ENCODE measurements at places on chromosomes 1 and 21. TPM values are rescaled to one million over a fixed set of nuclear protein-coding genes. Genes with fewer than 3 reads are reported as not detected.

Gene SLC30A2
- 5.8 TPM for polyA plus RNA-seq

Gene SLC25A34
- polyA plus RNA-seq: 5.7 TPM

Gene CLIC6
- polyA plus RNA-seq: 1.7 TPM

Gene DEPDC1
- polyA plus RNA-seq: 13.8 TPM

Gene FGR
- polyA plus RNA-seq: 2.0 TPM

Gene NTMT2
- polyA plus RNA-seq: not detected

Gene CLEC20A
- polyA plus RNA-seq: 0.33 TPM

Gene VCAM1
- polyA plus RNA-seq: 44.6 TPM

Gene HLX
- 12.0 TPM for polyA plus RNA-seq

DNA sequence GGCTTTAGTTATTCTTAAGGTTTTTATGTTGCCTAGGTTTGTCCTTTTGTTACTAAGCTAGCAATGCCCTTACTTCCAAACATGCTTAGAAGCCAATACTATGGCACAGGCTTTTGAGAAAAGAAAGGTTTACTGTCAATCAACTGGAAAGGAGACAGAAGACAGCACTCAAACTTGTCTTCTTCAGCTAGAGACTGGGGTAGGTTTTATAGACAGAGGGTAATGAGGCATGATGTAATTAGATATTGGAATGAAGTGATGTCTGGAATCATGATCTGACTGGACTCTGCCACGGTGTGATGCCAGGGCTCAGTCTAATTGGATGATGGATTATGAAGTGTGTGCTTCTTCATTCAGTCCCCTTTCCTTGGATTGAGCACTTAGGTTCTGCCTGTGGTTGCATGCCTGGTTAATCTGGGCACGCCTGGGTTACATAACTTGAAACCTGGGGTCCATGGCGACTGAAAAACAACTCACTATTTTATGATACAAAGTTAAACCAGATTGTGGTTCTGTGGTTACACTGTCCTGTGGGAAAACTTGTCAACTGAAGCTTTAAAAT is 625.8 kb downstream of the BRINP3 start:
- no peak for DNase-seq

GRCh38 chr1:60510162-60510561 is 436.6 kb upstream of the C1orf87 start:
- no peak for DNase-seq

- DNase-seq: no peak
These were observed 252.0 kb downstream of the RHOU start for GRCh38 chr1:228987286-228987685.

DNA sequence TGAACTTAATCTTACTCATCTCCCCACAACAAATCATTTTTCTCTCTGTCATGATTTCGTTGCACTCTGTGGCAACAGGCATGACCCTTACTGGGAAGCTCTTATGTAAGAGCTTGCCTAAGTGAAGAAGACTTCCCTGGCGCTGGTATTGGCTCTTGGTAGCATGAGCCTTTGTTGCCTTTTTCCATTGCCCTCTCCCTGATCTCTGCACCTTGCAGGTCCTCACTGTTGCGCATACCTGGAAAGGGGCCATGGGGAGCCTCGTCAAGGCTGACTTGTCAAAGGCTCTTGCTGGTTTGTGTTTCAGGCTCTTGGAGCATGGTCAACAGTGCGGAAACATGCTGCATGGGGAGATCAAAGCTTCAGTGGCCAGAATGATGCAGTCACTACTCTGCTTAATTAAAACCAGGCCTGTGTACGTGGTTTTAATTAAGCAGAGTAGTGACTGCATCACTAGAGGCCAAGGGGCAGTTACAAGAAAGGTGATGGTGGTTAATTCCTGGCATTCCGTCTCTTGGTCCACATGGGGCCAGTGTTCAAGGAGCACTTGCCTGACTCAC is 141.3 kb downstream of the SPATA46 start:
- DNase-seq: peak; percentile 75

DNA sequence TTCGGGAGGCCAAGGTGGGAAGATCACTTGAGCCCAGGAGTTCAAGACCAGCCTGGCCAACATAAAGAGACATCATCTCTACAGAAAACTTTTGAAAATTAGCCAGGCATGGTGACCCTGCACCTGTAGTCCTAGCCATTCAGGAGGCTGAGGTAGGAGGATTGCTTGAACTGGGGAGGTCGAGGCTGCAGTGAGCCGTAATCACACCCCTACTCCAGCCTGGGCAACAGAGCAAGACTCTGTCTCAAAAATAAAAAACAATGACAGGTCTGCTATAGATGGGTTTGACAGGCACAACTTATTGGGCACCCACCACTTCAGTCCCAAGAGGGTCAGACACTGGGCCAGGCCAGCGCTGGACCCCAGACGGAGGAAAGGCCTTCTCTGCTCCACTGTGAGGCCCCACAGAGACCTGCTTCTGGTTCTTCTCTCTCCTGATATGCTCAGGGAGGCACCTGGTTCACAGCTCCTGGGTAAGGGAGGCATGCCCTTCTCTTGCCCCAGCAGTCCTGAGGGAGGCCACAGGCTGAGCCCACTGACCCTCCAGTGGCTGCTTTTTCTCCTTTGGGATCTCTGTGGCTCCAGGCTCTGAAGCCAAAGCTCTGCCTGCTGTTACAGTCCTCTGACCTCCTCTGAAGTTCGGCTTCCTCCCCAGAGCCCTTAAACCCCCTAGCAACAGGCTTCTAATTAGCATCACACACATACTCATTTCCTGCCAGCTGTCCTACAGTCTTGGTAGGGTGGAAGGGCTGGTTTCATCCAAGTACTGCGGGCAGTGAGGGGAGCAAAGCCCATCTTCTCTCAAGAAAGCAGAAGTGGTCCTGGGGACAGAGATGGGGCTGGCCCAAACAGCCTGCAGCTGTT is 14.4 kb downstream of the S100A16 start:
- DNase-seq: no peak

GRCh38 chr1:17648457-17649145 is 106.5 kb upstream of the ACTL8 start:
- DNase-seq: no peak

DNA sequence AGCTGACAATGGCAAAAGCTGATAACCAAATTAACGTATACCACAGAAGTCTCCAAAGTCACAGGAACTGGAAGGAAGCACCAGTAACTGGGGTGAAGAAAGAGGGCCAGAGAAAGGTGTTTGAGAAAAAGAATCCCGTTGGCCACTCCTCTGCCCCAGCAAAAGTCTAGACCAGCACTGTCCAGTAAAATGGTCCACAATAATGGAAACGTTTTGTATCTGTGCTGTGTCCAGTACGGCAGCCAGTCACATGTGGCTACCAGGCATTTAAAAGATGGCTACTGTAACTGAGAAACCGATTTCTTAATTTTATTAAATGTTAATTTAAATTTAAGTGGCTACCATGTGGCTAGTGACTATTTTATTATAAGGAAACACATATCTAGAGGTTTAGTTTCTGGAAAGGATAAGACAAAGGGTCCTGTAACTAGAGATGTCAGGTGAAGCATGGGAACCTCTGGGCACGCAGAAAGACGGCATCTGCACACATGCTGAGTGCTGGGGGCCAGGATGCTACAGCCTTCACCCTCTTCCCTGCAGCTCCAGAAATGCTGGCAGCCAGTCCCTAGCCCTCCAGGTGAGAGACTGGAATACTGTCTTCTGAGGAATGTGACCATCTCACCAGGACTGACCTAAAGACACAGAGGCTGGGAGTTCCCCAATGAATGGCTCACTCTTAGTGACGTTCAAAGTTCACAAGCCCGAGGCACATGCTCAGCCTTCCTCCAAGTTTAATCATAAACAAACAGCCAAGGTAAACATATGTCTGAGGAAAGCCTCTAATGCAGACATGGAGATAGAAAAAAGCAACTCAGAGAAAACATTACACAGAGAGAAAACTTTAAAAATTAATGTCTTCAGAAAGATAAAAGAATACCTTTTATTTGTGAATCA is 50.7 kb downstream of the JAK1 start:
- no peak for DNase-seq

DNA sequence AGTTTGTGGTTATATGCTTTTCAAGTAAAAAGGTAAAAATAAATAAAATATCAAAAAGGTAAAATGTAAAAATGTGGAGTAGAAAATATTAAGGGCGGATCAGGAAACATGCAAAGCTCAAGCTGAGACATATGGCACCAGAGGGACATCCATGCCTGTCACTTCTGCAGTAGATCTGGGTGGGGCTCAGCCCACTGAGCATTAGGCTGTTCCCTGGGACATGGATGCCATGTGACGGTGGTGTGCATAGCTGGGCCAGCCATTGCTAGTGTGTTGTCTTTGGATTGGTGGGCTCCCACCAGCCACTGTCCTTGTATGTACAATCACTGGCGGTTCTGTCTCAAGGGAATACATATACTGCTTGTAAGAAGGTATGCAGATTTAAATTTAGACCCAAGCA is 3.0 kb downstream of the TTC13 start:
- DNase-seq: no peak

DNA sequence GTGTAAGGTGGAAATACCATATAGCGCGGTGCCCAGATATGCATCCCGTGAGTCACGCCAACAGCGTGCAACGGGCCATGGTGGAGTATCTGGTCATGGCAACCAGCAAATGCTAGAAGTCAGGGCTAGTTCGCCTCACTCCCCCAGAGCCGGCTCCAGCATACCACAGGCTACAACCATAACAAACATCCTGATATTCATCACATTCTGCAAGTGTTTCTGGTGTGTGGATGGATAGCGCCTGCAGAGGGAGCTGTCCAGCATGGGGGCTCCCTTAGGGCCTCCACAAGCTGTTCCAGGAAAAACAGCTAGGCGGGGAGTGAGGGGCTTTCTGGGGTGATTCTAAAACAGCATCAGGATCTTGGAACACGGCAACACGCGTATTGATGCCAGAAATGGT is 6.8 kb downstream of the C1orf198 start:
- DNase-seq: no peak

DNA sequence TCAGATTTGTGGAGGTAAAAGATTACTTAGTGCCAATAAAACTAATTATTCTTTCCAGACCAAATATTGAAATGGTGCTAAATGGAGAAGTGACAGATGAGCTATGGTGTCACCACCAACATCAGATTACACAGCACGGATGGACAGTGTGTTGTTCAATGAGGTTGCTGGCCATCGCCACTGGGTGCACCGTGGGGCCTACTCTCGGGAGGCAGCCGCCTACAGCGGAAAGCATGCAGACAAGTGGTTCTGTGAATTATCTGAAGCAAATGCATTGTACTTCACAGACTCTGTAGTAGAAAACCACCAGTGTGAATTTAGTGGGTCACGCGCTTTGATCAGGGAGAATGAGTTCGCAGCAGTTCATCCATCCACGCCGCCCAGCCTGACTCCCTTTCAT is 42.3 kb downstream of the GNG4 start:
- DNase-seq: no peak

DNA sequence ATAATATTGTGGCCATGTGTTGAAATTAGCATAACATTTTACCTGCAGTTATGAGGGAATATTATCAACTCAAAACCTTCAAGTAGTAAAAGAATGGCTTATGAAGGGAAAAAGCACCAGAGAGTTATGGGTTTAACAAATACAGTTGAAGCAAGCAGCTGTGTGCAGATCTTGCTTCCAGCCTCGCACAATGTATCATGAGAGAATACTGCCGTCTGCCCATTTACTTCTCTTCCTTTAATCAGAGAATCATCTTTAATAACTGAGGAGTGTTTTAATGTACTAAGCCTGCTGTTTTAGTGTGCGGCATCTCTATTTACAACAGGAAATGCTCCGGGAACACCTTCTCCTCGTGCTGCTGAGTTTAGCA is 120.9 kb downstream of the ATG4C start:
- DNase-seq: no peak

DNA sequence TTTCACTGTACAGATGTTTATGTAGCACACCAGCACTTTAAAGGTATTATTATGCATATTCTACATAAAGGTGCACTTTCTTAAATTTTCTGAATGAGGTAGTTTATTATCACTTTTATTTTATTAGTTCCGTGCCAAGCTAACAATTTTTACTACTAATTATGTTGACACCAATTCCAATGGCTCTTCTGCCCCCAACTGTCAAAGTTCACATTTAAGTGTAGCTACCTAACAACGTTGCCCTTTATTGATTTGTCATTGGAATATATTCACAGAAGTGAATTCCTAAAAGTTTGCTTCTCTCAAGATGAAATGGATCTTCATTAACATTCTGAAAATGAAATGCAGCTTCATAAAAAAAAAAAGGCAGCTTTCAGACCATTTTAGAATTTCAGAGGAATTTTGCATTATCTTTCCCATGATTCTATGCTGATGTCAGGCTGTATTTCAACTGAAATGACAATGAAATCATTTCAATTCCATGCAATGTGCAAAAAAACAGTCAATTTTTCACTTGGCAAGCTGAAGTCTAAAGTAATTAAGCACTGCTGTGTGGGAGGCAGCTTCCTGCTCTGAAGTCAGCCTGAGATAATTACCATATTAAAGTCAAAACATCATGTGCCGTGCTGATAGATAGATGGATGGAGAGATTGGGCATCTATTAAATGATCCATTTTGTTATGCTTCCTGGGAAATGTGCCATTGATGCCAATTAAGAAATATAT is 229.2 kb downstream of the TTLL7 start:
- DNase-seq: no peak

DNA sequence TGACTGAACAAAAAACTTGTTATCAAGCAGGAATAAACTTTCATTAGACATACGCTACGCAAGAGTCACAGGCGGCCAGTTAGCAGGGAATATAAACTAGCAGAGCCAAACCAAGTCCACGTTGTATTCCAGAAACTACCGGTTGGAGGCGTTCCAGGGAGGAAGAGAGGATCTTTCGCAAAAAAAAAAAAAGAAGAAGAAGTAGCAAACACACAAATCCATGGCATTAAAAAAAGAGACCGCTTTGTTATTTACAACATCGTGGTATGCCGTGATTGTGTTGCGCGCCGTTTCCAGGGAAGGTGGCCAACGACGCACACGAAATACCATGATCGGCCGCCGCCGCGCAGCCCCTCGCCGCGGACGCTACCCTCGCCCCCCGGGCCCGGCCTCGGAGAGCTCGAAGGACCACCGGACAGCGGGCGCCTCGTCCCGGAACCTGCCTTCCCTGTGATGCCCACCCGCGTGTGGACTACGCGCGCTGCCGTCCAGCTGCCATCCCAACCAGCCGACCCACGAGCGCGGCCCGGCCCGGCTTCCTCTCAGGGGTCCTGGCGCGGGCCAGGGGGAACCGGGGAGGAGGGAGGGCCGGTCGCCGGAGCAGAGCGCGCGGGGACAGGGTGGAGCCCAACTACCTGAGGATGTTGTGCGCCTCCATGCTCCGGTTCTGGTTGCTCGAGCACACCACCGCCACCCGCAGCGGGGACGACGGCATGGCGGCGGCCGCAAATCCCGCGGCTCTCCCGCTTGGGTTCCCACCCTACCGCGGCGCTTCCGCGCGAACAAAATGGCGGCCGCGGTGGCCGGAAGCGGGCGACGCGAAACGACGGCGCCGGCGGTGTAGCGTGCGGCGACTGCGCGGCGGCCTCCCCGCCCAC is 581 bp downstream of the SSU72 start:
- DNase-seq: peak; percentile 56

- DNase-seq: no peak
These were observed 108.1 kb downstream of the C1orf21 start for GRCh38 chr1:184494929-184495328.

GRCh38 chr1:203306965-203307541 is 1.7 kb downstream of the BTG2 start:
- no peak for DNase-seq

GRCh38 chr21:35692311-35692710 is 368.0 kb downstream of the SETD4 start:
- no peak for DNase-seq
